CD4-positive, alpha-beta T cell treated with Interleukin-6 at 100 ng/mL for 8 hours (primary cell): ENCODE measurements at places on chromosomes 7 and 10.

- DNase-seq: no peak
Observed at GRCh38 chr10:52755297-52756062, 17.1 kb downstream of the MBL2 start.

- DNase-seq: no peak
Observed at GRCh38 chr7:98294798-98295382, 13.4 kb downstream of the BRI3 start.

GRCh38 chr10:1107004-1107403, 50.8 kb downstream of the WDR37 start:
- no peak for DNase-seq

- peak; percentile 35 for DNase-seq
Observed at GRCh38 chr7:30027065-30027456, 559 bp upstream of the FKBP14 start.

- DNase-seq: no peak
Observed at GRCh38 chr10:625751-626711, 63.4 kb downstream of the DIP2C start.

DNA sequence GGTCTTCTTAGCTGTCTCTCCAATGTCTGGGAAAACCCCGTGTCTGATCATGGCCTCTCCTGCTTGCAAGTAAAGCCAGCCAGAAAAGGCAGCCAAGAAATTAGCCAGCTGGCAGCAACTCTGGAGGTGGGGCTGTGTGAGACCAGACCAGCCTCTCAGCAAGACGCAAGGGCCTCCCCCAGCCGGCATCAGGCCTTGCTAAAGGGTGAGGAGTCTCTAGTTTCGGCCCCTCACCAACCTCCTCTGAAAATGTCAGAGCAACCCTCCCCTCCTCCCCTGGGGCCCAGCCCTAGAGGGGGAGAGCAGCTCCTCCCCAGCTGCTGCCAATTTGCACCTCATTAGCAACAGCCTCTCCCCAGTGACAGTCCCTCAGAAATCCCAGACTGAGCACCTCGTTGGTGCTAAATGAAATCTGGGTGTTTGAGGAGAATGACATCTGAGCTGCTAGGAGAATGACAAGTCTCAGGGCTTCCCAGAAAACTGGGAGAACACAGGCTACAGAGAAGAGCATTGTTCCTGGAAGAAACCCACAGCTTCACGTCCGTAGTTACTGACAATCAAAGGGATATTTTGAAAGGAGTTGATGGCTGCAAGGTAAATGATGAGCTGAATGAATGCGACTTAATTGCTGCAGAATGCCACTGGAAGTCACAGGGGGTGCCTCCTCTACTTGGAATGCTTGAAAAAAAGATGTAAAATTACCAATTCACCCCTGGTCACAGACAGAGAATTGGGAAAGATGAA, 25.9 kb downstream of the DGKI start:
- no peak for DNase-seq

DNA sequence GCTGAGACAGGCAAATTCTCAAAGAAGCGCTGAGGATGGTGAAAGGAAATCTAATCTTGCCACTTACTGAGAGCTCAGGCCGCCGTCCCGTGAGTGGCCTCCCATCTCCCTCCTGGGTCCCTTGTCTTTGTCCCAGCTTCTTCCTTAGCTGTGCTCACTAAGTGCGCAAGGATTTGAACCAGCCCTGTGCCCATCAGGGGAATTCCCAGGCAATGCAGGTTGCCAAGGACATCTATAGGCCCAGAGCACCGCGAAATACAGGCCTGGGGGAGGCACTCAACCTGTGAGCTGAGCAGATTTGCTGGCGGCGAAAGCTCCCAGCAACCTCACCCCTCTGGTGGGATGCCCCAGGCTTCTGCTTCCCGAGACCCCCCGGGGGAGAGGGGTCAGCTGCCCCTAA, 64.8 kb downstream of the OAT start:
- DNase-seq: no peak

GRCh38 chr10:33506391-33506790, 171.9 kb upstream of the NRP1 start:
- DNase-seq: no peak

GRCh38 chr7:135361788-135362187, 128.2 kb downstream of the STRA8 start:
- DNase-seq: no peak

DNA sequence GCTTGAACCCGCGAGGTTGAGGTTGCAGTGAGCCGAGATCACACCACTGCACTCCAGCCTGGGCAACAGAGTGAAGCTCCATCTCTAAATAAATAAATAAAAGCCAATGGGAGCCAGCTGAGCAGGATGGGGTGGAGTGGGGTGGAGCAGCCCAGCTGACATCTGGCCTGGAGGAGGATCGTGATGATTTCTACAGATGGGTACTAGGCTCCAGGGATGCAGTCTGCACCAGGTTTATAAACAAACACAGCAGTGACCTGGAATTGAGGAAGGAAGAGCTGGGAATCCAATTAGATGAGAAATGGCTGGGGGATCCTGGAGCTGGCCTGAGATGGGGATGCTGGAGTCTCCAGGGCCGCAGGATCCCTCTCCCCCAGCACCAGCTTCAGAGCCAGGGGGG, 7.3 kb upstream of the GRIFIN start:
- DNase-seq: no peak

- no peak for DNase-seq
Observed at GRCh38 chr10:95208702-95209391, 14.8 kb downstream of the ACSM6 start.

GRCh38 chr10:49272251-49273081, 26.5 kb upstream of the C10orf71 start:
- DNase-seq: no peak

GRCh38 chr10:102033787-102034186, 22.2 kb downstream of the ARMH3 start:
- no peak for DNase-seq

- DNase-seq: no peak
Observed at GRCh38 chr10:97427571-97428179, 1.7 kb downstream of the PGAM1 start.

DNA sequence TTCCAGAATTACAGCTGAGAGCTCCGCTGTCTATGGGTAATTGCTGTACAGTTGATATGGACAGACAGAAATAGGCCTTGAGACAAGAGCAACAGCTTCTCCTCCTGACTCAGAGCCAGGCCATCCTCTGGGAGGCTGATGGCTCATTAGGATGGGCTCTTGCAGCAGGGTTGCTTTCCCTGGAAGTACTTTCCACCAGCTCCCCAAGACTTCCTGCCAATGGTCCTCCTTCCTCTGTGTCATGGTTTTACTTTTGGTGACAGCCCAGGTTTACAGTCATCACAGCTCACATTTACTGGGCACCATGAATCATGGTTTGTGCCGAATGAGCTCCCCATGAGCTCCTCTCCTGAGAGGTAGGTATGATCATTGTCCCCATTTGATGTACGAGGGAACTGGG, 131.8 kb downstream of the HECW1 start:
- DNase-seq: no peak

DNA sequence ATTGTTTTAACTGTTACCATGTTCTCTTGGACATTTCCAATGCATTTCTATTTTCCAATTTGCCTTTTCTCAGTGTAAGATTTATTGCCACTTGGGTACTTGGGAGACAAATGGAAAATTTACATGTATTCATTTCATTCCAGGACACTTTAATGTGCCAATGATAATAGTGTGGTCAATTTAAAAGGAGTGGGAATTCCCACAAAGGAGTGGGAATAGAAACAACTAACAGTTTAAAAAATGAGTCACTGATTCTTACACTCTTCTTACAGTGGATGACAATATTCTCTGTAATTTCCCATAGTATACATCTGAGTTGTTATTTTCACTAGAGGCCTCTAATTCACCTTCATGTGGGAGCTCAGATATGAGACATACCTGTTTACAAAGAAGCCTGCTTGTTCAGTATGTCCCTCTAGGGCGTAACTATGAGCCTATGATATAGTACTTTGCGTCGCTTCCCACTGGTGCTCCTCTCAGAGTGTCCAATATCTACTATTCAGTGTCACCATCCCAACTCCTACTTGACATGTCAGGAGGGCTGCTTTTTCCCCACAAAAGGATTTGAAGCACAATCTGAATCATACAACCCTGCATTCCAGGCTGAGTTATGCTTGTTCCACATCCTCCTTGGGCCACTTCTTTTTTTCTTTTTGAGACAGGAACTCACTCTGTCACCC, 301.3 kb downstream of the PHTF2 start:
- DNase-seq: no peak

DNA sequence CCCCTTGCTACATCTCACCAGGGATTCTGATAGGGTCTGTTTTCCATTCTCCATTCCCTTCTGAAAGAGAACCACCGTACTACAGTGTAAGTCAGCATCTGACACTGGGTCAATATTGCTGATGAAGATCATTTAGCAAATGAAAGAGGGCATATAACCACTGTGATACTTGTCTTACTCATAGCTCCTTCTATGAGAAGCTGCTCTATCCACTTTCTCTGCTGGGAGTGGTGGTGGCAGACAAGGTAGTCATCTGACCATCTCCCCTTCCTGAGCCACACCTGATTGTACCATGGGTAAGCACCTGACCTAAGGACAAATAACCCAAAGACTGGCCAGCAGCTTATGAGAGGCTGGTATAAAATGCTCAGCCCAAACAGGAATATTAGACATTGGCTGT, 220.4 kb downstream of the DOCK4 start:
- DNase-seq: no peak

DNA sequence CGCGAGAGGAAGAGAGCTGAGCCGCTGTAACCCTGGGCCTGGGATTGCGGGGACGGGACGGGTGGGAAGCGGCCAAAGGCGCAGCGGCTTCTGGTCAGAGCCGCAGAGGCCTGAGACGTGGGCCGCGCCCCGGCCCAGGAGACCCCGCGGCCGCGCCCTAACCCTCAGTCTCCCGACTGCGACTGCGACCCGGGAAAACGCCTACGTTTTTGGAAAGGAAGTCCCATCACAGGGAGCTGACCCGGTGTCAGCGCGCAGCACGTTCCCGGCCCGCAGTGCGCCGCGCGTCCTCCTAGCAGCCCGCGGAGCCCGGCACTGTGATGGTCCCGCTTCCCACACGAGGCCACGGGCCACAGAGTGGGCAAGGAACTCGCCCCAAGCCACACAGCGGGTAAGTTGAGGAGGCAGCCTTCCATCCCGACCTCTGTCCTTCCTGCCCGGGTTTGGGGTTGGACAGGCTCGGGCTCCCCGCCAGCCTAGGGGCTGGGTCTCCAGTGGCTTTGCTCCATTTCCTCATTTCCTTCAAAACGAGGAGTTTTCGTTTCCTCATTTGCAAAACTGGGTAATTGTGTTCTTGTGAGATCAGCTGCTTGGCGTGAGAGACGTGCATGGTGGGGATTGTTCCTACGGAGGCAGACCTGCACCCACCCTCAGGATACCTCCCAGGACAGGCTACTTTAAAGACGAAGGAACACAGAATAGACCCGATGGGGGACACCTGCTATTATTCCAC, 1.2 kb downstream of the GPNMB start:
- DNase-seq: no peak

DNA sequence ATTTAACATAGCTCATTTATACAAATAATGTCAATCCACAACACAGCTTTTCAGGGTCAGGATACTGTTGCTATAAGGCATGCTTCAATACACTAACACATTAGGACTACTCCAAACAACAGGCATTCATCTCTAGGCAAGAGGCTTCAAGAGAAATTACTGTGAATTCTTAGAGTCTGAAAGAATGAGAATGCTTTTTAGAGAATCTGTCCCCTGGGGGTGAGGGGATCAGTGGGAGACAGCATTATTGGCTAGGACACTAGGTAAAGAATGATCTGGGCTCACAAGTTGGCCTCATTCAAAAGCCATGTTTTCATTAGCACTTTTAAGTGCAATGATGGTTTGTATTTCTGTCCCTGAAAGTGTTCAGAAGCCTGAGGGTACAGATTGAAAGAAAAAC, 132.6 kb downstream of the SEMA3D start:
- no peak for DNase-seq

DNA sequence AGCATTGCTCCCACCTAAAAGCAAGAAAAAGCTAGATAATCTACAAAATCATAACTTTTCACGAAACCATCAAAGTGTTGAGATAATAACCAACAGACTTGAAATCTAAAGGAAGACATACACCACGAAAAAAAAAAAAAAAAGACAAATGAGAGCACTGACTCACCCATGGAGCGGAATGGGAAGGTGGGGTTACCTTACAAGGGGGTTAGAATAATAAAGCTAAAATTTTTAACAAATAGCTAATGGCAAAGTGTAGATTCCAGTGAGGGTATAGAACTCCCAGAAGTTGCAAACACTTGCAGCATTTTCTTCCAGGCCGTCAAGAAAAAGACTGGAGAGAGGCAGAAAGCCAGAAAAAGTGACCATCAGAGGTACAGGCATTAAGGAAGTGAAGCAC, 27.2 kb downstream of the IPMK start:
- no peak for DNase-seq

DNA sequence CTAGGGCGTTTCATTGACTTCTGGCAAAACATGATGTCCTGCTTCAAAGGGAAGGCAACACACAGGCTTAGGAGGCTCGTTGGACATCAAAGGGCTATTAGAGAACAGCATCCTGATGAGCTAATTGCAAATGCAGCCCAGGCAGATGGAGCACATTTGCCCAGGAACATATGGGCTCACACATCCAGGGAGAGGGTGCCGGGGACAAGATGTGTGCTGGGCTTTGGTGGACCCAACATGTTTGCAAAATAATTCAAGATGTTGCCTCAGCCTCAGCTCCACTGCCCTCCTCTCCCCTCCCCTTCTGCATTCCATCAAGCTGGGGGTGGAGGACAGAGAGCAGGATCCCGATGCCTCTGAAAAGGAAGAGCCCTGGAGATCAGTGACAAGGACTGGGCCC, 217.1 kb upstream of the ZMIZ1 start:
- DNase-seq: no peak

DNA sequence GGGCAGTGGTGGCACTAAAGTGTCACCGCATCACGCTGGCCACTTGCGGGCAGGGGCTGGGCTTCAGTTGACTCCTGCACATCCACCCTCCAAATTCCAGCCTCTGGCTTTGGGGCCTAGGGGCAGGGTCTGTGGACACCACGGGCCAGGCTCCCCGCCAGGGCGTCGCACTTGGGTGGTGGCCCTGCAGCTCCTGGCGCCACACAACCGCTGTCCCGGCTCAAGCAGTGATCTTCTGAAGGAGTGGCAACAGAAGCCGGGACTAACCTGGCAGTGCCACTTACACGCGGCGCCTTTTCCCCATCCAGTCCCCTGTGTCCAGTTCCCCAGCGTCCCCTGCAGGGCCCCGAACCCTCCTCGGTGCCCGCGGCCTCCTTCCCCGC, 134.3 kb upstream of the ZNF92 start:
- no peak for DNase-seq

DNA sequence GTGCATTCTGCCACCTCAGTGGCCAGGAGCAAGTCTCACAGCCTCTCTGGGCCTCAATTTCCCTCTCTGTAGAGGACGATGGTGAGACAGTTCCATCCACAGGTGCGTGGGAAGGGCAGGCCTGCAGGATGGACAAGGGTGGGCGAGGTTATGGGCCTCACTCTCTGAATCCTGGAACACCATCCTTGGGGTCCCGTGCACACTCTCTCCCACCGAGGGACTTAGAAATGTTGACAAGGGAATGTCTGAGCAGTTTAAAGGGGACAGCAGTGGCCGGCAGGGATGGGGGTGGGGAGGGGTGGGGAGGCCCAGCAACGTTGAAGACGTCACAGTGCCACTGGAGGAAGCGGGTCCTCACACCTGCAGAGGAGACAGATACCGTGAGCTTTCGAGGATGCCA, 111.5 kb downstream of the FOXL3 start:
- no peak for DNase-seq

- DNase-seq: no peak
Observed at GRCh38 chr7:3937605-3938004, 636.6 kb downstream of the SDK1 start.
